Bone marrow (tissue), 2 donors: ENCODE measurements at places on chromosomes 5 and 9.
A peak's percentile ranks its signal among the peaks of the same experiment; 100 is the strongest.

DNA sequence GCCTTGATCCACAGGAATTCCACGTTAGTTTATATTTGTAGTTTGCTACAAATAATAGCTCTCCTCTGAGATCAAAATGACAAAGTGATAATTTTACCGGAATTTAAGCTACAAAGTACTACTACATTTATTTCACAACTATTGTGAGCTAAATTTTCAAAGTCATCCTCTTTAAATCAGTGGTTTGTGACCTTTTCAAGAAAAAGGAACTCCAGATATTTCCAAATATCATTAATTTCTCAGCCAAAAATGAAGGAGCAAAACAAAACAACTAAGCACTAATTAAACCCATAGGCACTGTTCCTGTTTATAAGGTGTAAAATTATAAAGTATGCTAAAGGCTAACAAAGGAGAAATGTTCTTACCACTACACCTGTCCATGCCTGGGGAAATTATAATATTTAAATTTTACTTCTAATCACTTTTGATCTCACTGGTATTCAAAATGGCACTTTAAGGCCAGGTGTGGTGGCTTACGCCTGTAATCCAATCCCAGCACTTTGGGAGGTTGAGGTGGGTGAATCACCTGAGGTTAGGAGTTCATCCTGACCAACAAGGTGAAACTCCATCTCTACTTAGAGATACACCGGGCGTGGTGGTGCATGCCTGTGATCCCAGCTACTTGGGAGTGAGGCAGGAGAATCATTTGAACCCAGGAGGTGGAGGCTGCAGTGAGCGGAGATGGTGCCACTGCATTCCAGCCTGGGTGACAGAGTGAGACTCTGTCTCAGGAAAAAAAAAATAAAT lies 77.5 kb downstream of the CEMIP2 start:
- DNase-seq: no peak

- DNase-seq: no peak
These were observed 204.2 kb upstream of the KLF4 start for GRCh38 chr9:107693625-107694326.

- DNase-seq: no peak
These were observed 14.3 kb downstream of the OR2V2 start for GRCh38 chr5:181161534-181162175.

DNA sequence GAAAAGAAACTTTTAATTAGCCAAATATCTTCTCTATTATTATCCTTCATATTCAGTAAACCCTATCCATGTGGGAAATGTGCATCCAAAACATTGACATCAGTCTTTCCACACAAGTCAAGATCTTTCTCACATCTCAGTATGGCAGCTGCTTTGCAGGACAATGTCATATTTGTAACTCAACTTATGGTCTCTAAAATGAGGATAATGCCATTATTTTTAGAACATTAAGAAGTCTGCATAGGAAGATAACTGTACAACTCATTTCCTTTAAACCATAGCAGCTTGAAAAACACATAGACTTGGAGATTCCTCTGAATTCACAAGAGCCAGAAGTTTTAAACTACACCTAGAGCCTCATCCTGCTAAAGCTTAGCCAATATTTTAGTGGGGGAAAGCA lies 43.7 kb downstream of the MCTP1 start:
- no peak for DNase-seq

DNA sequence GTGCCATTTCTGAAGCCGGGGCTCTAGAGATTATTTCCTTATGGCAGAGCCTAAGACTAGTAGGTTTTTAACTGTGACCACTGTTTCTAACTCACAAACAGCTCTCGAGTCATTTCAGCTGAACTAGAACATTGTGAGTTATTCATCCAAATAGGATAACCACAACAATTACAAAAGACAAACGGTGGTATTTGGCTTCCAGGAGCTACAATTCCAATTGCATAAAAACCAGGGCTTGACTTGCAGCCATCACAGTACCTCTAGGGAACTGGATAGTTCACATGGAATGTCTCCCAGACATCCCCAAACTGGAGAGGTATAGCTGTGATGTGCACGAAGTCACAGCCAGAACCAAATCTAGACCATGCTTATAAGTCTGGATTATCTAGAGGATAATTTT lies 224.8 kb downstream of the FAM114A2 start:
- no peak for DNase-seq

DNA sequence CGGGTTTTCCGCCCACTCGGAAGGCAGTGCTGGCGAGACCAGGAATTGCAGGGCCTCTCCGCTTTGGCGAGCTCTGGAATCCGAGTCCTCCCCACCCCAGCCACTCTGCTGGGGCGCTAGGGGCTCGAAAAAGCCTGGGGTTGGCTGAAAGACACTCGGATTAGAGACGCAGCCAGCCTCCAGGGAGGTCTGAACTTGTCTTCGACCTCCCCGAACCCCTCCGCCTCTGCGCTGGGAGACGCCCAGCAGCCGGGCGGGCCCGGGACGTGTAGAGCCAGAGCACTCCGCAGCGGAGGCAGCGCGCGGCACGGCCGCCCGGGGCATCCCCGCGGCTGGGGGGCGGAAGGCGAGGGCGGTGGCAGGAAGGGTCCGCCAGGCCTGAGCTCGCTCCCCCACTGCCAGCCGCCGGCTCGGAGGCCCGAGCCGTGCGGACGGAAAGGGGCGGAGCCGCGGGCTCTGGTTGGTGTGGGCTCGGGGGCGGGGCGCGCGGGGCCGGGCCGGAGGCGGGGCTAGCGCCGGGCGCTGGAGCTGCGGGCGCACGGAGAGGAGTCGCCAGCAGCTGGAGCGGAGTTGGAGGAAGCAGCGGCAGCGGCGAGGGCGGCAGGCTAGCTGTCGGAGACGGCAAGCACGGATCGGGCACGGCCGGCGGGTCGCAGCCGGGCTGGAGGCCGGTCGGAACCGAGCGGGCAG lies at the start of gene PIK3R1:
Gene PIK3R1 (plus strand): TSS at position 549 of the 690 bp plus-strand sequence. CDS start 10,920 bp downstream, outside the sequence.
- peak; percentile 89 for DNase-seq

- DNase-seq: peak; percentile 46
These were observed 99.0 kb downstream of the GTF3C4 start for GRCh38 chr9:132768932-132769905.

DNA sequence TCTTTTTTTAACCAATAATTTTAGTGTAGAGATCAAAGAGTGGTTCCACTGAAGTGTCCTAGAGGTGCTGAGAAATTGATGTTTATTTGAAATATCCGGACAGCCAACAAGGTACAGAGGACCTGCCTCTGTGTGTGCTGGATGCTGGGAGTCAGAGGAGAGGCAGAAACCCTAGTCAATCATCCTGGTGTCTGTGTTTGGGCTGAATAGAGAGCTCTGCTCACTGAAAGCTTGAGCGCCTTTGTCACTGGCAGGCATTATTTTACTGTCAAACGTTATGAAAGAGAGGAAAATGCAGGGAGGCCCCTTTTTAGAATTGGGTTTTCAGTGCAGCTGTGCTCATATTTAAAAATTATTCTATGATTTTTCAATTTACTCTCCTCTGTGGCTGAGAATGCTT lies 480.3 kb upstream of the TYRP1 start:
- no peak for DNase-seq

DNA sequence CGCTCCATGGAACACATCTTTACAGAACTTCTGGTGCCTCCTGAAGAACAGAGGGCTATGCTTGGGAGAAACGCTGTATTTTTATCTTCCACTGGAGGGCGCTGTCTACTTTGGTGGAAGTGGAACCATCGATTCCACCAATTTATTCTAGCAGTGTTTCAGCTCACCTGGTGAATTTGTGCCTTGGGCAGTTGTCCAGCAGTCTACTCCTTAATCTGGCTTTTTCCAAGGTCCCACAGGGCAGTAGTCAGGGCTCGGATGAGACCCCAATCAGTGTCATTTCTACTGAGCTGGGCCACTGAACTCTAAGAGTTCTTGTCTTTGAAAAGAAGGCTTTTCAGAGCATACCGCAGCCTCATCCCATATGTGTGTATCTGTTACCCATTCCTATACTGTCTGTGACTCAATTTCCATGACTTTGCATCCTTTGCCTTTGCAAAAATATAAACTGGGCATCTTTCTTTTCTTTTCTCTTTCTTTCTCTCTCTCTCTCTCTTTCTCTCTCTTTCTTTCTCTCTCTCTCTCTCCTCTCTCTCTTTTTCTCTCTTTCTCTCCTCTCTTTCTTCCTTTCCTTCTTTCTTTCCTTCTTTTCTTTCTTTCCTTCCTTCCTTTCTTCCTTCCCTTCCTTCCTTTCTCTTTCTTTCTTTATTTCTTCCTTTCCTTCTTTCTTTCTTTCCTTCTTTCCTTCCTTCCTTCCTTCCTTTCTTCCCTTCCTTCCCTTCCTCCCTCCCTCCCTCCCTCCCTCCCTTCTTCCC lies 138.4 kb upstream of the ZNF618 start:
- peak; percentile 59 for DNase-seq

- no peak for DNase-seq
These were observed 81.3 kb upstream of the IRX4 start for GRCh38 chr5:1963941-1964451.

GRCh38 chr5:82734347-82734746 lies 342.8 kb downstream of the TMEM167A start:
- no peak for DNase-seq

- peak; percentile 2 for DNase-seq
These were observed 14.9 kb downstream of the GAPT start for GRCh38 chr5:58505971-58506640.
